8988T (cell line): ENCODE measurements at places on chromosomes 6 and 20.

DNA sequence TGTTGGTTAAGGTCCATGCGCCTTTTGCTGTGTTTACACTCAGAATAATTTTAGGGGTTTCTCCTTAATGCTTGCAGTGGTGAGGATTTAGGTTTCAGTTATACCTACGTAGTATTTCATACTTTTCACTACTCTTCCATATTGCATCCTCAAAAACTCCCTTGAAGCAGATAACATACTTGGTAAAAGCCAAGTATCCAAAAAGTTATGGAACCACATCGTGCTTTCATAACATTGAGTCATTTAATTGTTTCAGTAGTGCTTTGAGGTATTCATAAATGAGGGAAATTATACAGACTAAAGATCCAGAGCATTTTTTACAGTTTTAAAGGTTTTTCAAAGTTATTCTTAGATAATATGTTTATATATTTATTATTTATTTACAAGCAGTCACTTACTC is 4.0 kb upstream of the ATXN1 start:
- no peak for DNase-seq

GRCh38 chr20:57480444-57481160 is 44.3 kb downstream of the CTCFL start:
- DNase-seq, result no peak

- DNase-seq, result no peak
These were observed 57.7 kb downstream of the TMEM242 start for GRCh38 chr6:157265635-157266034.

GRCh38 chr6:156313037-156313436 is 464.1 kb upstream of the ARID1B start:
- DNase-seq, result no peak

DNA sequence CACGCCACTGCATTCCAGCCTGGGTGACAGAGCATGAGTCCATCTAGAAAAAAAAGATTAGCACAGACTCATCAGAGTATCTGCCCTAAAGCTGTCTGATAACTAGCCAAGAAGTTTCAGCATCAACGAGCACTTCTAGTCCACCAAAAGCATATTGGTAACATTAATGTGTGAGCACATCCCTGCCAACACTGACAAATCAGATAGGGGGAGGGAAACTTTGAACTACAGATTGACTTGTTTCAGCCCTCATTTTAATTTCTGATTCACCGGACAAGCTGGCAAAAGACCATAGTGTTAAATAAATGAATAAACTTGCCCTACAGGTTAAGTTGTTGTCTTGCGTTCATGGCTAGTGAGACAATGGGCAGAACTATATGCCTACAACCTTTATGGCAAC is 7.7 kb upstream of the SEC63 start:
- no peak for DNase-seq

DNA sequence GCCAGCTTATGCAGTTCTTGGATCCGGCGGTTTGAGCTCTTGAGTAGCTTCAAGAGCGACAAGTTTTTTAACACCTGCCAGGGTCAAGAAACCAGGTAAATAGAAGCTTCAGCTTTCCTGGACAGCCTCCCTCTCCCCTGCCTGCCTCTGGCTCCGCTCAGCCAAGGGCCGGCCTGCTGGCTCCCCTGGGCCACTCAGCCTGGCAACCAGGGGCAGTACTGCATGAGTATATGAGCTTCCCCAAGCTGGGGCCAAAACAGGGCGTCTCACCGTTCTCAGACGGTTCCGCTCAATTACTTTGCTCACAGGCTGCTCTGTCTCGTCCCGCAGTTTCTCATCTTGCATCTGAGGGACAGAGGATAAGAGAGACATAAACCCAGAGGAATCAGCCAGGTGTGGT is 856 bp downstream of the TP53TG5 start:
- DNase-seq, result no peak

GRCh38 chr6:112036088-112036637 is 17.7 kb upstream of the CCN6 start:
- no peak for DNase-seq

DNA sequence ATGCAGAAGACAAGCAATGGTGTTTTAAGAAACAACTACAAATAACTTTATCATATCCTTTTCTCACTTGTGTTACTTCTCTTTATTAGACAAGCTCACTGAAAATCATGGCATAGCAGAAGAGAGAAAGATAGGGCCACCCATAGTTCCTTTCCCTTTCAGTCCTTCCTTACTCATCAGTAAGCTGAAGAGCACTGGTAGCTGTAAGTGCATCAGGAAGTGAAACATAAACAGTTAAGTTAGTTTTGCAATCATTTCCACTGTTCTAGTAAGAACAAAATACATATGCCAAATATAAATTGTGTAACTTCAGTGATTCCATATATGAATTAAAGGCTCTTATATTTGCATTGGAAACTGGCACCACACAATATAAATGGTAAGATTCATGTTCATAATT is 220.1 kb downstream of the HACE1 start:
- no peak for DNase-seq

GRCh38 chr6:105833959-105834947 is 251.9 kb upstream of the PRDM1 start:
- no peak for DNase-seq

GRCh38 chr6:155439376-155439775 is 16.3 kb downstream of the NOX3 start:
- DNase-seq, result no peak

GRCh38 chr6:126804332-126805064 is 314.0 kb upstream of the RSPO3 start:
- no peak for DNase-seq

- no peak for DNase-seq
These were observed at the start of gene TREML2 for GRCh38 chr6:41200901-41201763. TSS of gene TREML2 (minus strand) at chr6:41201149. CDS start at chr6:41201008, 141 bp downstream.

DNA sequence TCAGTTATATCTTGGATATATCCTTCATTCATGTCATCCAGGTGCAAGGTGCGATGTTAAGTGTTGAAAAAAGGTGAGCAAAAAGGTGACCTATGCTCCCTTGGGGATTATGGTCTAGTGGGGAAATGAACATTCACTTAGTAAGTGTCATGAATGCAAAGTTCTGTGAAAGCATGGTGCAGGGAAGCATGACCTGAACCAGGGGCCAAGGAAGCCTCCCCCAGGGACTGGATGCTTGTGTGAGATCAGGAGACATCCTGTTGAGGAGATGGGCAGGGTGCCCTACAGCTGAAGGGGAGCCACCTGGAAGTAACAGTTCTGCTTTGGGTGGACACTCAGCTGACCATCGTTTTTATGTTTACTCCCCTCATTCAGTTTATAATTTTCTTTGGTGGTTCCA is 179.5 kb downstream of the SYNDIG1 start:
- DNase-seq, result no peak

- DNase-seq, result no peak
These were observed 14.7 kb upstream of the PYGB start for GRCh38 chr20:25233016-25233772.

- DNase-seq, result no peak
These were observed 20.6 kb downstream of the SLC2A12 start for GRCh38 chr6:134031696-134032255.

DNA sequence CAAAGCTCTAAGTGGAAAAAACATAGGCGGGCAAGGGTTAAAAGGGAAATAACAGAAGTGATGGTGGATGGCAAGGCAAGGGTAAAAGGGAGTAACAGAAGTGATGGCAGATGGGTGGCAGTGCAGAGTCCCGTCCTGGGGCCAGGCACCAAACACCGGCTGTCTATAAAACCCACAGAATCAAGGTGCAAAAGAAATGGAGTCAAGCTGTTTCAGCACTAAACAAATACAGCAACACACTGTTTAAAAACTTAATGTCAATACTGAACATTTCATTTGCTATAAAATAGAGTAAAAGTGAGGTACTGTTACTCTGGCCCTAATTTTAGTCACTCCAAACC is 87.6 kb downstream of the MAN1A1 start:
- no peak for DNase-seq

DNA sequence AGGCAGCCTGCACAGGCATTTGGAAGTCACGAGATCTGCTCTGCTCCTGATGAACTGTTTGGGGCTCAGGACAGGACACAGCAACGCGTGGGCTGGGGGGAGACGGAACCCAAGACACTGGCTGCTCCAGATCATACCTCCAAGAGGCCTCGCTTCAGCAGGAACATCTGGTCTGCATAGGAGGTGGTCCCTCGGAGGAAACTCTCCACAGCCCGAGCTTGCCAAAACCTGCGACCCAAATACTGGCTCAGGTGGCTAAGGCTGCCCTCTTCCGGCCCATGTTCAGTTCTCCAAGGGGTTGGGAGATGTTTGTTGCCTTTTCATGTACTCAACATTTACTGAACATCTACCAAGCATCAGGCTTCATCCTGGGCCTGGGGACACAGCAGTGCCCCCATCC is 51.7 kb downstream of the MYH7B start:
- DNase-seq, result no peak

- no peak for DNase-seq
These were observed 2.3 kb upstream of the MTFR2 start for GRCh38 chr6:136252441-136252840.

- no peak for DNase-seq
These were observed 212.6 kb downstream of the PLCB1 start for GRCh38 chr20:8344631-8345030.

GRCh38 chr20:37360391-37361115 is 14.6 kb downstream of the SRC start:
- DNase-seq, result no peak

GRCh38 chr20:56223352-56223751 is 25.2 kb upstream of the MC3R start:
- no peak for DNase-seq

DNA sequence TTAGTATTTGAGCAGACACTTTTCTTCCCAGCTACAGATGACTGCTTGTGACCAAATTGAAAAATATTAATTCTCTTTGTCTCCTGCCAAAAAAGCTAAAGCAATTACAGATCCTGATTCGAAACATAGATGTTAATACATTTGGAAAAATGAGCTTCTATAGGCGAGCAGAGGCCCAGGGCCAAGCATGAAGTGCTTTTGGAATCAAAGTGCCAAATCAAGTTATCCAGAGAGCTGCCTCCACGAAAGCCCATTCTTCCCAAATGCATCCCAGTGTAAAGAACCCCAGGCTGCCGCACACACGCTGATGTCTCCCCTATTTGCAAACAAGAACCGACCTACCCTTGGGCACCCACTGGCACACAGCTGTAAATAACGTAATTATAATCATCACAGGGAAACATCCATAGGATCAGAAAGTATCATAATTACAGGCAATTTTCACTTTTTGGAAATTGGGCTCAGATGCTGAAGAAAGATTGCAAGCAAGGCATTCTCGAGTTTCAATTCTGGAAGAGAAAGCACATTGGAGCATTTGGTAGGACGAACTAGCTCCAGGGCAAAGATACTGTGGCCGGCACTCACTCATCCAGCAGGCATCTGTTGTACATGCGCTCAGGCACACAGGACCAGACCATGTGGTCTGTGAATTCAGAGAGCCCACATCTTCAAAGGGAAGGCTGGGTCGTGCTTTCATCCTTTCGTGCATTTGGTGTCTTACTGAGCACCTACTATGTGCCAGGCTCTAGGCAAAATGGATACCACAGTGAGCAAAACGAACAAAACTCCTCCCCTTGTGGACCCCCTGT is 45.9 kb downstream of the BMP7 start:
- DNase-seq, result no peak

DNA sequence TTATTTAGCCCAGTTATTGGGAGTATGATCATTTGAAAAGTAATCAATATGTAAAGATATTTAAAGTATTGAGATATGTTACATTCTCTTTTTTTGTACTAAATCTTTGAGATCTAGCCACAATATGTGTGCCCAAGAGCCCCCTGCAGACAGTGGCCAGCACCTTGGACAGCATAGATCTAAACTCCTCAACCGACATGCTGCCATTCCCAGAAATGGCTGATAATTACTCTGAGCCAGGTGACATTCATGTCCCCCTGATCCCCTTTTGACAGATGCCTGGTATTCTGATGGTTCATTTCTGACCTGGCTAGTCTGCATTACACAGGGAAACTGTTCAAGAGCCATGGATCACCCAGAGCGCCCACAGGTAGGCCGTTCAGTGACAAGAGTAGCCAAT is 177.1 kb downstream of the ZDHHC14 start:
- DNase-seq, result no peak

DNA sequence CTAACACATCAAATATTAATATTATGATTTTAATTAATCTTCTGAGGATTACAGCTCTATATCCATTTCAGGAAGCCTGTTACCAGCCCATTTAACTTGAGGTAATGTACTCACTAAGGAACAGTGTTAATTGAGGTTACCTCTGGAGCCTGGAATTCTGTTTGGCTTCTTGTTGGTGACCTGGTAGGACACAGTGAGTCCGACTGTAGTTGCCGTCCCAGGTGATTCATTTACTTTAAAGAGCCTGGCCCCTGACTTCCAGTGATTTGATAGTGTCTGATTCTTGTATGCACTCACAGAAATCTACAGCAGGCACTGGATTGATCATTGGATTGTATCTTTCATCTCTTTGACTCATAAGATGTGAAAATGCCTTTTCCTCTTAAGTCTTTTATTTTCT is 34.0 kb downstream of the IGF2R start:
- DNase-seq, result no peak

DNA sequence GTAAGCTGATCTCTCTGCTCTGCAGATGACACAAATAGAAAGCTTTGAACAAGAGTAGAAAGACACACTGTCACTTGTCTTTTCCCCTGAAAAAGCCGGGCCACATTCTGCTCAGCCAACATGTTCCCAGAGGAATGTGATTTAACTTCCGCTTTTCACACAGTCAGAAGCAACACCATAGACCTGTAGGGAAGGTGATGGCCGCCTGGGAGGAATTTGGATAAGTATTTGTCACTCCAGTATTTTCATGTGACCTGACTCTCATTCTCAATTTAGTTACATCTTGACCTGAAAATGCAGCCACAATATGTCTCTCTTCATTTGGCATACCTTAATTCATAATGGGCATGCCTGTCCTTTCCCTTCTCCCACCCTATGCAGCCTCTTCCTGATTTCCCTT is 2.0 kb upstream of the GRM1 start:
- DNase-seq, result no peak

DNA sequence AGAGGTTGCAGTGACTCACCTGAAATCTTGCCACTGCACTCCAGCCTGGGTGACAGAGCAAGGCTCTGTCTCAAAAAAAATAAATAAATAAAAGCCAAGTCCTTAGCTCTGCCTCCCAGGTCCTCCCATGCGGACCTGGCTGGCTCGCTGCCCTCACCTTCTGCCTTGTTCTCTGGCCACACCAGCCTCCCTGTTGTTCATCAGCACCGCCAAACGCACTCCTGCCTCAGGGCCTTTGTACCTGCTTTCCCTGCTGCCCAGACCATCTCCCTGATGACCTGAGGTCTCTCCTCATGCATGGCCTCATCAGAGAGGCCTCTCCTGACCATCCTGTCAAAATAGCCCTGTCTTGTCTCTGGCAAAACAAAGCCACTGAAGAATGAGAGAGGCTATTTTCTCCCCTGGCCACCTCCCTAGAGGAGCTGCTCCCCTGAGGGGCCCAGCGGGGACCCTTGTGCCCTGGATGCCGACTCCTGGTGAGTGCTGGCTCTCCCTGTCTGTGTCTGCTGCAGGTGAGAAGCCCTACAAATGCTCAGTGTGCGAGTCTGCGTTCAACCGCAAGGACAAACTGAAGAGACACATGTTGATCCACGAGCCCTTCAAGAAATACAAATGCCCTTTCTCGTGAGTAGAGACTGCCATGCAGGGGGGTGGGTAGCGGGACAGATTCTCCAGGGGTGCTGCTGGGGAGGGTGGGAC is 22.6 kb upstream of the CHMP4B start:
- DNase-seq, result no peak

GRCh38 chr20:51037532-51038115 is 14.7 kb upstream of the KCNG1 start:
- DNase-seq, result no peak

- no peak for DNase-seq
These were observed 717.8 kb downstream of the EPM2A start for GRCh38 chr6:145017516-145017915.
